ENCODE measurements at places on chromosomes 6 and 20.

DNA sequence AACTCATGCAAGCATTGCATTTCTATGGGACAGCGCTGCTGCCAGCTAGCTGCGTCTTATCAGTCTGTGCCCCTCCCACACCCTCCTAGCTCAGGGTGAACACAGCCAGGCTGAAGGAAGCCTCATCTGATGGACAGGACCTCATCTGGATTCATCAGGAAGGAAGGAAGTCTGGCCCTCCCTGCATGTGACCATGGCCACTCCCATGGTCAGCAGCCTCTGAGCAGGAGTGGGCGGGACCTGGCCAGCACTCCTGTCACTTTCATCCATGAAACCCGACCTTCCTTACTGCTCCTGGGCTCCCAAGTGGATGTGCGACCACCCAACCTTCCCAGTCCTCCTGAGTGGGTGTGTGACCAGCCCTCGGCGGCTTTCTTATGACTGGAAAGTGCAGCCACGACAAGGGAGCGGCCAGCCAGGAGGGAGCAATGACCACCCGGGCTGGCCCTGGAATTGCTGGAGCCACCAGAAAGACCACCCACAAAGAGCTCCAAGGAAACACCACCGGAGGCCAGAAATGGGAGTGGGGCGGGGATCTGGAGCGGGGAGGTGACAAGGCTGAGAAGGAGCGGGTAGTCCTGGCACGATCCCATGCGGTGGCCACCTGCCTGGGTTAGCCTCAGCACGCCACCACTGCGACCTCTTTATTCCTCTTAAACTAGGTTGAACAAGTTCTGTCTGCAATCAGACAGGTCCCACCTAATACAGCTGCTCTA lies 241.2 kb downstream of the TTLL2 start:
- DNase-seq = no peak

DNA sequence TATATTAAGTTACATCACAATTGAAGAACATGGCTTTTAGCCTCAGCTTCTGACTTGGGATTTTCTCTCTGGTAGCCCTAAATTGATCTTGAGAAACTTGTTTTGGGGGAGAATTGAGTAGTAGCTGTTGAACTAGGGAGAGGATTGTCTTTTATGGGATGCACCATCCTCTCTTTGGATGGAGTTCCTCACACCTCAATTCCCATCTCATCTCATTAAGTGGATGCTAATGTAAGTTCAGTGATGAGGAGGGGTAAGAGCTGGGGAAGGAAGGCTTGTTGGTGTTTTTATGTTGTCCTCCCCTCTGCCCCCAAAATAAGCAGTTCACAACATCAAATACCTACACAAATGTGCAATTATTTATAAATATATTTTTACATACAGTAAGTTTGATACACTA lies 4.0 kb downstream of the GJA1 start:
- DNase-seq = no peak

DNA sequence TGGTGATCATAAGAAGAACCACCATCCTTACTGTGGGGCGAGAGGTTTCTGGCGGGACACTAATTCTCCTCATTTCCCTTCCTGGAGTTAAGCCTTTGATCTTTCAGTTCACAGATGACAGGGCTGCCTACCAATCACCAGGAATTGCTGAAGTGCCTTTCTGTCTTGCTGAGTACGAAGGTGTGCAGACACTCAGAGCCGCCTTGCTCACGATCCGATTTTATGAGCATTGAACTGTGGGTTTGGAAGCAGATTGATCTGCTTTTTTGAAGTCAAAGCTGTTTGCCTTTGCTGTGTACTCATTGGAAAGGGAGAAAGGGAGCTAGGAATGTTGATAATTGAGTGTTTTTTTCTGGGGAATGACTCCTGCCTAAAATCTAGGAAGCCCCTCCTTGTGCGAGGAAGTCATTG lies 129.1 kb upstream of the SALL4 start:
- no peak for DNase-seq

GRCh38 chr20:20956513-20956931 lies 149.6 kb downstream of the LINC00237 start:
- DNase-seq = no peak

- no peak for DNase-seq
These were observed 49.2 kb downstream of the GMDS start for GRCh38 chr6:2196079-2196679.

- peak; percentile 27 for DNase-seq
These were observed 103.1 kb upstream of the SPACA1 start for GRCh38 chr6:87944541-87944954.

GRCh38 chr20:13302647-13303450 lies 81.8 kb downstream of the ISM1 start:
- DNase-seq = peak; percentile 54

- DNase-seq = no peak
These were observed 9.1 kb downstream of the NEDD9 start for GRCh38 chr6:11223286-11223864.

GRCh38 chr20:17626217-17627007 lies 55.6 kb downstream of the RRBP1 start:
- no peak for DNase-seq

DNA sequence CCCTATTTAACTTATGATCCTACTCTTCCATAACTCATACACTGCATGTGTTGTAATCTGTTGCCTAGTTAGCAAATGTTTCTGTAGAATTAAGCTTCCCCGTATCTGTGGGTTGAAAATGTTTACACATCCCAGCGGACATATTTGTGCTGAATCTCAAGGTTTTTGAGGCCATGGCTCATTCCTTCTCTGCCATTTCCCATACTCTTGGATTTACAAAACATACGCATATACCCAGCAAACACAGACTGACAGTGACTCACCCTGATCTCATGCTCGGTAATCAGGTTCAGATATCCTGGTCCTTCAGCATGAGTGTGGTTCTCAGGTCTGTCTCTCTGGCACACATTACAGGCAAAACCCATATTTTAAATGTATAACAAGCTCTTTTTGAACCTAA lies 58.7 kb downstream of the AGPAT4 start:
- no peak for DNase-seq

GRCh38 chr6:43939281-43940070 lies 169.5 kb downstream of the VEGFA start:
- DNase-seq = no peak

GRCh38 chr6:6798448-6798860 lies 209.9 kb downstream of the LY86 start:
- no peak for DNase-seq

- DNase-seq = no peak
These were observed 33.4 kb upstream of the RNF217 start for GRCh38 chr6:124928851-124929250.

- DNase-seq = no peak
These were observed 15.9 kb downstream of the TAF8 start for GRCh38 chr6:42066156-42066675.

- no peak for DNase-seq
These were observed 319.1 kb upstream of the SYNCRIP start for GRCh38 chr6:85961746-85962145.
